CD4-positive, alpha-beta T cell treated with Interleukin-12 subunit alpha and Interleukin-12 subunit beta, for 1 hour (primary cell): ENCODE measurements at places on chromosomes 16 and 17.

- DNase-seq, result peak; percentile 58
These were observed 3.3 kb downstream of the UBTF start for GRCh38 chr17:44216173-44216572.

DNA sequence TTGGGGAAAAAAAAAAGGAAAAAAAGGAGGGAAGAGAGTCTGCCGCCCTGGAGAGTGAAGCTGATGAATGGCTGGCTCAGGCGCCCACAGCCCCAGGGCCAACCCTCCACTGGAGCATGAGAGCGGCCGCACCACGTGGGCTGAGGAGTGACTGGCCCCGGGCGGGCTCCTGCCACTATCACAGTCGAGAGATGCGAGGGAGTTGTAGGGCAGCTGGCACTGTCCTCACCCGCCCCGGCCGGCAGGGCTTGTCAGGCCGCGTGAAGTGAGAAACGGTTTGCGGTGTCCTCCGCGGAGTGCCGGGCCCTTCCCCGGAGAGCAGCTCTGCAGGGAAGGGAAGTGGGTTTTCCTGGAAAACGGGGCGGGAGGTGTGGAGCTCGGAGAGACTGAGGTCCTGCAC lies 45.9 kb downstream of the JPH3 start:
- no peak for DNase-seq

DNA sequence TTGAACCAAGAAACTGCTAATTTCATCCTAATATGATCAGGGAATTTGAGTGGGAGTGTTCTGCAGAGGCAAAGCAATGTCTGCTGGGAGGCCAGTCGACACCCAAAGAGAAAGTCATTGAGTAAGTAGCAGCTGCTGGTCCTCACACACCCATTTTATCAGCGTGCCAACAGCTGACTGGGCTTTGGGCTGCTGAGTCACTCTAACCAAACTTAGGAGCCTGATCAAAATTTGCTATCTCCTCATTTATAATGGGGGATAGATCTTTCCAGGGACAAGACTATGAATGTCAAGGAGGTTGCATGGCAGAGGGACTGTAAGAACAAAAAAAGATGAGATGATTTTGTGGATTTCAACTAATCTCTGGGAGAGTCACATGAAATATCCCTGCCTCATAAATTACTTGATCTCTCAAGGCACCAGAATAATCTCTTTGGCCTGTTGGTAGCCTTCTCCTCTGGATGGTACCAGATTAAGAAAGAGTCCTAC lies 32.9 kb downstream of the CPSF4L start:
- DNase-seq, result peak; percentile 30

DNA sequence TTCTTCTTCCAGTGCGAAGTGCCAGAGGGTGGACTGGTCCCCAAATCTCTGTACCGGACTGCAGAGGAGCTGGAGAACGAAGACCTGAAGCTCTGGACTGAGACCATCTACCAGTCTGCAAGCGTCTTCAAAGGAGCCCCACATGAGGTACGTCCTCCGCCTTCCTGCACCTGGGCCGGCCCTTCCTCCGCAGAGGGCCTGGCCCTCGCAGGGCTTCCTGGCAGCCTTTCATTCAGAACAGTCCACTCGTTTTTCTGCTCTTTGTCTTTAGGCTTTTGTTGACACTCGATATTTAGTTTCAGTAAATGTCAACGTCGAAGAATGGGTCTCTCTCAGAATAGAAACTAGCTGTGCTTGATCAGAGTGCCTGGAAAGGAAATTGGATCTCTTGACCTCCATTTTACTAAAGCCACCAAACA lies 68.6 kb downstream of the SEC14L1 start:
- no peak for DNase-seq

- DNase-seq, result peak; percentile 71
These were observed at the start of gene TLCD1 for GRCh38 chr17:28726226-28726626. Gene TLCD1, minus strand, starts transcription at chr17:28726233. Its CDS starts 136 bp downstream, at chr17:28726097.

DNA sequence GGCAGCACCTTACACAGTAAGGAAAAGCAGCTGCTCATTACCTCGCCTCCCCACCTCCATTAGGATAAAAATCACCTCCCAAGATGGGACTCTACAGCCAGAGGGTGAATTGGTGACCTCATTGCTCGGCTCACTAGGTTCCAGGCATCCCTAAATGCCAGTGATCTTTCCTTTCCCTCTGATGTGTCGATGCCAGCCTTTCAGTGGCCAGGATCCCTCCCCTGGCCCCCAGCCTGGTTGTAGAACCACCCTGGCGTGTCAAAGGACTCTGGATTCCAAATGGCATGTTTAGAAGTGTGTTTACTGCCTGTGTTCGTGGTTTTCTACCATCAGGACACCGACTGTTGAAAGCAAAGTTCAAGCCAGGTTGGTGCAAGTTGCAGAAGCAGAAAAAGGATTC lies 72.1 kb upstream of the LYRM9 start:
- DNase-seq, result no peak

DNA sequence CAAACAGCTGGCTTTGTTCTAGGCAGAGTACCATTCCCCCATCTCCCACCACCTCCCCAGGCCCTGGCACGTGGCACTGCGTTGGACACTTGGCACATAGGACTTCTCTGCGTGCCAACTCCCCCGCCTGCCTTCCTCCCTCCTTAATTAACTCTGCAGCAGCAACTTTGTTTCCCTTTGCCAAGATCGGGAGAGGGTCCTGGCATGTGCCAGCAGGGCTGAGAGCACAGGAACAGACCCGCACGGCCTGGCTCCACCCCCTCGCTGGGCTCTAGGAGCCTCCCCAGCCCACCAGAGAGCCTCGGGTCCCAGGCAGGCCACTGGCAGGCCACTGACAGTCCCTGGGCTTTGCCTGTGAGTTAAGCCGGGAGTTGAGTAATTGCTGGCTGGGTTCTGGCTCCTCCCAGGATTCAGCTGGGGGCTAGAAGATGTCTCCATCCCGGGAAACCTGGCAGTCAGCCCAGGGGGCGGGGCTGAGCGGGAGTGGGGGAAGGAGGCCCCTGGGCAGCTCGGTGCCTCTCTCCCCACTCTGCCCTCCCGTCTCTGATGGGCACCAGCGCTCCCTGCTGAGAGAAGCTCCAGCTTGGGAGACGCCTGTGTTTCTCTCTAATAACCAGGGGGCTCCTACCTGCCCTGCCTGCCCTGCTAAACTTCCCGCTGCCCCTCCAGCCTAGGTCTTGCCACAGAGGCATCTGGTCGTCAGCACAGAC lies 224.0 kb upstream of the TNRC6C start:
- no peak for DNase-seq

- no peak for DNase-seq
These were observed 1.3 kb upstream of the RAB11FIP3 start for GRCh38 chr16:424033-424622.

GRCh38 chr16:10870137-10870776 lies 6.7 kb upstream of the CIITA start:
- DNase-seq, result no peak
